ENCODE measurements at places on chromosomes 16 and 17.

GRCh38 chr17:76707985-76708807, 2.6 kb downstream of the MXRA7 start:
- DNase-seq = no peak

DNA sequence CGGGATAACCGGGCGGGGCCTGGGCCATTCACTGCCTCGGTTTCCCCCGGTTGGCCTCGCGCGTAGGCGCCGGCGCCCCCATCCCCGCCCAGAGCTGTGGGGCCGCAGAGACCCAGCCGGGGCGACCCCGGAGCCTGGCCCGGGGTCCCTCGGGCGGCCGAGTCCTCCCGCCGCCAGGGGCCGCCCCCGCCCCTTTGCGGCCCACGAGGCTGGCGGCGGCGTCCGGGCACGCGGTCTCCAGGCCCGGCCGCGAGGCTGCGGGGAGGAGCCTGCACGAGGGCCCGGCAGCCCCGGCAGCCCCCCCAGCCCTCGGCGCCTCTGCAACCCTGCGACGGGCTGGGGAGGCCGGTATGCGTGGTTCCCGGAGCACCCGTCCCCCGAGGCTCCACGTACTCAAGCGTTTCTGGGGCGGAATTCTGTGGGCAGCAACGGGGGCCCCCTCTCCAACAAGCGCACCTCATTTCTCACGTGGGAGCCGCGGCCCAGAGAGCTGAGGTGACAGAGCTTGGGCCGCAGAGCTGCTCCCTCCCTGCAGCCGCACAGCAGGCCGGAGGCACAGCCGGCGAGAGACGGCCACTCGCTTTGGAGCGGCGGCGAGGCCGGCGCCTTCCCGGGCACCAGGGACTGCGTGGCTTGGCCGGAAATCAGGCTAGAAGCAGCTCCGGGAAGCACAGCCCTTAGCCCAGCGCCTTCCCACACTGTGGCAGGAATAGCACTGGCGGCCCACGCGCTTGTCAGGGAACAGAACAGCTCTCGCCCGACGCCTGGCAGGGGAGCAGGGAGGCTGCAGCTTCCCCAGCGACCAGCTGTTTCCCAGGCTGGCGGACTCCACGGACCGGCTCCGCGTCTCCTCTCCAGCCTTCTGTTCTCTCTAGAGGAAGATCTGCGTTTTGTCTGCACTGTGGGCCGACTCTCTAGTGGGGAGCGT, 867 bp upstream of the LIMD2 start:
- no peak for DNase-seq

GRCh38 chr16:1877804-1878203, 5.8 kb upstream of the MEIOB start:
- no peak for DNase-seq

GRCh38 chr17:60435244-60436167, 13.2 kb downstream of the CHCT1 start:
- no peak for DNase-seq

GRCh38 chr16:66920299-66920590, 1.6 kb upstream of the CDH16 start:
- DNase-seq = no peak

- no peak for DNase-seq
These were observed 26.7 kb upstream of the IRX6 start for GRCh38 chr16:55297062-55297909.

- DNase-seq = no peak
These were observed 42.9 kb upstream of the TEKT3 start for GRCh38 chr17:15384142-15384787.

DNA sequence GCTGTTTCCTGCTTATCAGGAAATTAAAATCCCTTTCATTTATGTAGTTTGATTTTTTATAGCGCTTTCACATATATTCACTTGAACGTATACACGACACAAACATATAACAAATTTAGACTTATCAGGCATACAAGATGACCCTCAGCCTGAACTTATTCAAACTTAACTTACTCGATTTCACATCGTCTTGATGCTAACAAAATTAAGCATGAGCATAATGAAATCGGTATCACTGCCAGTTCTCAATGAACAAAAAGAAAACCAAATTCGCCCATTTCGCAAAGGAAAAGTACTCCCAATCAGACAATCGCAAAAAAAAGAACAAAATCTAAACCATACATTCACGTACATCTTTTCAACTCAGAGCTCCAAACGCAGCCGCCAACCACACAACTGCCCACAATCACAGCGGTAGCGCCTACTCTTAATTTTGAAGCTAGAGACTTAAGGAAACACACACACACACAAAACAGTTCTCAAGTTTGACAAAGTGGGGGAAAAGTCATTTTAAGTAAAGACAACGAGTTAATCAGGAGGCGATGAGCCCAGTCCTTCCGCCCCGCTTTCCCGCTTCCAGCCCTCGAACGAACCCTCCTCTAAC, 1.1 kb downstream of the GJC1 start:
- DNase-seq = no peak

DNA sequence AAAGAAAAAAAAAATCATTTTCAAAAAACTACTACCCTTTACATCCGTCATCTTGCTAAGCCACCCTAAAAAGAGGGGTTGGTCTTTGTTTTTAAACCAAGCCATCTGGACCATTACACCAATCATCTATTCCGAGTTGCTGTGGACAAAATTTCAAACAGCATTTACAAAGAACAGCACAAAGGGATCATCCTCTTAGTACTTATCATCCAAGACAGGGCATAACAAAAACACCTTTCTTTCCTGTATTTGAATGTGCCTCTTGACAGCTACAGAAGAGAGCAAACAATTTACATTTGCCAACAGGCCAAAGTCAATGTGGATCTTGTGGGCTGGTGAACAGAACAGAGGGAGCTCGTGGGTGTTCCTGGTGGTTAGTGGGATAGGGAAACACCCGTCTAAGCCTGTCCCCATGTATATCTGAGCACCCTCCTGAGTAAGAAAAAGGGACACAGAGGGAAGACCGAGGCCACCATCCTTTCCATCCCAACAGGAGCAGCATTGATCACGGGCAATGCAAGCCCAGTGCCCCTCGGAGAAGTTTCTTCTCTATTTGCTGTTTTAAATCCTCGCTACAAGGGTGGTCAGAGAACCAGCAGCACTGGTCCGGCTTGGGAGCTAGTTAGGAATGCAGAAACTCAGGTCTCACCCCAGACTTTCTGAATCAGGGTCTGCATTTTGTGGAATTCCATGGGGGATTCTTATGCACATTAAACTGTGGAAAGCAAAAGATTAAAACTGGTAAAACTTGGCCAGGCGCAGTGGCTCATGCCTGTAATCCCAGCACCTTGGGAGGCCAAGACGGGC, 1.9 kb downstream of the SLC39A11 start:
- no peak for DNase-seq

DNA sequence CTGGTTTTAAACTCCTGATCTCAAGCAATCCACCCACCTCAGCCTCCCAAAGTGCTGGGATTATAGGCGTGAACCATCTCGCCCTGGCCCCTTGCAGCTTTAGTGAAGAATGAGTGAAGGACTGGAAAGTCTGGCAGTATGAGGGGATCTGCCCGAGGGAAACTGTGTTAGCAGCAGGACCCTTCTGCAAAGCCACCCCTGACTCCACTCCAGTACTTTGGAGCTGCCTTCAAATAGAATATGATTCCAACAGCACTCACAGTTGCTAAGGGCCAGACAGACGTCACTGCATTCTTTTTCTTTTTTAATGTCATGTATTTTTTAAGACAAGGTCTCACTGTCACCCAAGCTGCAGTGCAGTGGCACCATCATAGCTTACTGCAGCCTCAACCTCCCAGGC, 52.3 kb downstream of the KPNA2 start:
- DNase-seq = no peak

GRCh38 chr17:72454342-72454741, 333.5 kb downstream of the SOX9 start:
- DNase-seq = no peak

DNA sequence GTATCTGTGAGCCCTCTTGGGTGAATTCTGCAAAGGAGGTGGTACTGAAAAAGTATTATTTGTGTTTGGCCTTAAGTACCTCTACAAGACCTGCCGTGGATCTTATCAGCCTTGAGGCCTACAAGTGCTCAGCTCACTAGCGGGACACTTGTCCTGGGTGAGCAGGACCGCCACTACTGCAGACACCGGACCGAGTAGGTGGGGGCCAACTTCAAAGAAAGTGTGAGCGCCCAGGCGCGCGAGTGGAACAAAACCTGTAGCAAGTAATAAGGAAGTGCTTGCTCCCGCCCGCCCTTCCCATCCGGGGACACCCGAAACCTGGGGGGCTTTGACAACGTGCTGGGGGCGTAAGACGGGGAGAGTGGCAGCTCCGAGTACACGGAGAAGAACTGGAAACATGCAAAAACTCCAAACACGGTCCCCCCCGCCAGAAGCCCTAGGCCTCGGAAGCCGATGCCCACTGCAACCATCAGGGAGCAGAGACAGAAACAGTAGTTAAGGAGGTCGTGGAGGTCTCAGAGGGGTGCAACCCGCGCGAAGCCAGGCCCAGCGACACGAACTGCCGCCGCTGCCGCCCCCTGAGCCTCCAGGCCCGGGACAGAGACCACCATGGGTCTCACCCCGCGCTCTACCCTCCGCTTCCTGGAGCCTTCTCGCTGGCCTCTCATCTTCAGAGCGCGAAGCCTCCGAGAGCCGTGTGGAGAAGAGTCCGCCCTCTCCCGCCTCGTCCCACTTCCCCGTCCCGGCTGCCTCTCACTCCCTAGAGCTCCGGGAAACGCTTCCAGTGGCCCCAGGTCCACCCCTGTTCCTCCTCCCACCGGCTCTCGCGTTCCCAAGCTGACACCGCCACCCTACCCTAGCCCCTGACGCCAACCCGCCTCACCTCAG, 537 bp downstream of the CNOT1 start:
- DNase-seq = no peak

DNA sequence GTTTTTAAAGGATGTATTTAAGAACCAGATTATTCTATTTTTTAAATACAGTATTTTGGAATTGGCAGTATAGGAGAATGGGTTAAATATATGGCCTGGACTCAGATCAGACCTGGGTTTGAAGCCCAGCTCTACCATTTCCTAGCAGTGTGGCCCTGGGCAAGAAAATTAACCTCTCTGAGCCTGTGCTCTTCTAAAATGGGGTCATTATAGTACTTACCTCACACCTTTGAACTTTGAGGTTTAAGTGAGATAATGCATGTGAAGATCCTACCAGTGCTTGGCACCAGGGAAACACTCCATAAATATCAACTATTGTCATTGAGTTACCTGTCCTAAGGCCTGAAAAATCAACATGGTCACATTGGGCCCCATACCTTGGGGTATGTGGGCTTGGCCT, 93.4 kb upstream of the WSB1 start:
- DNase-seq = no peak

DNA sequence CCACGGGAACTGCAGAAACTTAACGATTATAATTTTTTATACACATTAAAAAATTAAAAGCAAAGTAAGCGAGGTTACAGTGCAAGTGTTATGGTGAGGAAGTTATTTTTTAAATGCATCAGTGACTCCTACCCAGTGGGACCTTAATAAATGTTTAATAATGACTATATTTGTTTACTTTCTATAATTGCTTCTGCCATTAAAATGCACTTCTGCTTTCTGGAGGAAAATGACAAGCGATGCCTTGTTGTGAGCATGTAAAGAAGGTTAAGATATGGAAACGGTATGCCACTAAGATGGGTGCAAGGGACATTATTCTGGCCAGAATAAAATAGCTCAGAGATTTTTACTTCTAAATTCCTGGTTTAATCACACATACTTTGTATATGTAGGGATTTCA, 252.1 kb downstream of the CDH11 start:
- no peak for DNase-seq

DNA sequence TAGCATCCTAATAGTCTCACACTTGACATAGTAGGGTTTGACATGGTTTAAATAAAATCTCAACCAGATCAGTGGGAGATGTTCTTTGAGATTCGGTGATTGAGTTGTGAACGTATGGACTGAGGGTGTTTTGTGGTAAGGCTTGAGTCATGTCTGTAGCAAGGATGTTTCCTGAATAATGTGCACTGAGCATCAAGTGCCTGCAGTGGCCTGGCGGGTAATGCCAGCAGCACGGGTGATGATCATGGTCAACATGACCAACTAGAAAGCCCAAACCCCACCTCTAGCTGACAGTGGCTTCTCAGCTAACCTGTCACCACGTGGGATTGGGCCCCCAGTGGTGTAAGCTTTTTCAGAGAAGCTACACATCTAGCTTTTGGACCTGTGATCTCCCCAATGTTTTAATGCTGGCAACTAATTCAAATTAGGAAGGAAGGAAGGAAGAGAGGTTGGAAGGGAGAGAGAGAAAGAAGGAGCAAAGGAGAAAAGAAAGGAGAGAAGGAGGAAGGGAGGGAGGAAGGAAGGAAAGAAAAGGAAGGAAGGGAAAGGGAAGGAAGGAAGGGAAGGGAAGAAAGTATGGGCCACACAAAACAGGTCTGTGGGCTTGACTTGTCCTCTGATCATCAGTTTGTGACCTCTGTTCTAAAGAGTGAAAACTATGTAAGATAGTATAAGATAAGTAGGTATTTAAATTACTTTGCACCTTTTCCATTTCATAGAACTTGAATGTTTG, 55.4 kb downstream of the WWOX start:
- no peak for DNase-seq

DNA sequence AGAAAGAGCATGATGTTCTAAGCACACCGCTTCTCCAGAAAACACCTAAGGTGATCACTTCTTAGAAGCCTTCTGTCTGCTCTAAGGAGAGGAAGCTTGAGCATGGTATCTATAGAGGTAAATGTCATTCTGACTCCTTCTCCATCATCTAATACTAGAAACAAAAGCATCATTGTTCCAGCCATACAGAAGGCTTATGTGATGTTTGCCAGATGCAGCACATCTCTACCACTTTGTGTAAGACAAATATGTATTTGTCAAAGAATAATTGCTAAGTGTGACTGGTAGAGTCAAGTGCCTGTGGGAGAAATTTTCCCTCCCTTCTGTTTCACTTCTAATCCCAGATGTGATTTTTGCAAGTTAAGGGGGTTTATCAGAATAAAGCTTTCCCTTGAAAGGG, 217.1 kb downstream of the HS3ST3A1 start:
- no peak for DNase-seq

DNA sequence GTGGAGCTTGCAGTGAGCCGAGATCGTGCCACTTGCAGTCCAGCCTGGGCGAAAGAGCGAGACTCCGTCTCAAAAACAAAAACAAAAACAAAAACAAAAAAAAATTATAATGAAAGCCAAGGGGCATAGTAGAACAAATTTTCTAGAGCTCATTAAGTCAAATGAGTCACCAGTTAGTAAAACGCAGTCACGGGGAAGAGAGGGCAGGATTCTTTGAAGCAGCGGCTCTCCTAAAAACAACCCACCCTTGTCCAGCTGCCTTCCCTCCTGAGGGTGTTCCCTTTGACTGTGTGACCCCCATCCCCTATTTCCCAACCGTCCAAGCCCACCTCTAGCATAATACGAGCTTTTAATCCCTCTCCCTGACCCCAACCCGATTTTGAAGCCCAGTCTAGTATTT, 44.1 kb upstream of the STH start:
- no peak for DNase-seq

DNA sequence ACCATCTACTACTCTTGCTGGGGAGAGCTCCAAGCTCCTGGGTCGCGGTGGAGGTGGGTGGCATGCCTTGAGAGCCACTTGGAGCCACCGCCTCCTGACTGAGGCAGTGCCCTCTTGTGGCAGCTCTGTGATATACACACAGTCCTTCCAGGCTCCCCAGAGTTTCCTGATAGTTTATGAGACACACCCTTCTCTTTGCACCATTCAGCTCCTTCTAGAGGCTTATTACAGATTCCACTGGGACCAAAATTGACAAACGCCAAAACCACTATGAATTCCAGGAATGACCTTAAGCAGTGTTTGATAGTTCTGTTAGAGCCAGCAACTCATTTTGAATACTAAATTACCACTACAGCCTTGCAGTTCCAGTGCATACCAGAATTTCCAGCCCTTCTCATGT, 170.1 kb upstream of the CDH13 start:
- DNase-seq = no peak

GRCh38 chr17:49748791-49749190, 15.1 kb downstream of the FAM117A start:
- DNase-seq = no peak
